ENCODE measurements at places on chromosomes 2 and 18. TPM values are rescaled to one million over a fixed set of nuclear protein-coding genes. Genes with fewer than 3 reads are reported as not detected.

DNA sequence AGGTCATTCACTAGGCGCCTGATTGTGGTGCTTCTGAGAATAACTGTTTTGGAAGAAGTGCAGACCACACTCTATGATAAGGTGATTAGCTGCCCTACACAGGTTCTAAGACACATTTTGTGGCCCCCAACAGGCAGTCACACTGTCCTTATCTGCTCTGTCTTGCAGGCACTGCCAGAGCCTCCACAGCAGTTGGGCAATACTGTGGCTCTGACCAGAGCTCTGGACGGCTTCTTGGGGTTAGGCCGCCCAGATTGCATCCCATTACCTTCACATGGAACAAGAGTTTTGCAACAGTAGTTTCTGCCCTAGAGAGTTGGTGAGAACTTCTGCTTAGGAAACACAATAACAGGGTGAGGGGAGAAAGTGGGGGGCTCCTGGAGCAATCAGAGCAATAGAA is 22.7 kb downstream of the RUFY4 start:
- H3K27me3 ChIP-seq, result no peaks in the 10 kb centered on the region
- H3K36me3 ChIP-seq, result no peaks in the 10 kb centered on the region
- peak; percentile 65 for DNase-seq
- no peak overlapping the region for H3K27ac ChIP-seq

- H3K36me3 ChIP-seq, result no peaks in the 10 kb centered on the region
- no peaks in the 10 kb centered on the region for H3K4me1 ChIP-seq
- no peak overlapping the region for H3K27ac ChIP-seq
- H3K4me3 ChIP-seq, result no peak overlapping the region
- no peak for DNase-seq
Measured at GRCh38 chr2:40062381-40062780, 283.3 kb upstream of the THUMPD2 start.

- peak; percentile 65 for DNase-seq
- peak overlapping the region; percentile 89 for H3K27ac ChIP-seq
- peak overlapping the region; percentile 80 for H3K4me3 ChIP-seq
Measured at GRCh38 chr18:48539406-48540250, 797 bp downstream of the CTIF start.

GRCh38 chr2:216312441-216312840 is 59.8 kb downstream of the MARCHF4 start:
- H3K4me3 ChIP-seq, result no peak overlapping the region
- H3K4me1 ChIP-seq, result no peaks in the 10 kb centered on the region
- DNase-seq, result no peak
- H3K27me3 ChIP-seq, result peaks cover 4% of the 10 kb centered on the region

DNA sequence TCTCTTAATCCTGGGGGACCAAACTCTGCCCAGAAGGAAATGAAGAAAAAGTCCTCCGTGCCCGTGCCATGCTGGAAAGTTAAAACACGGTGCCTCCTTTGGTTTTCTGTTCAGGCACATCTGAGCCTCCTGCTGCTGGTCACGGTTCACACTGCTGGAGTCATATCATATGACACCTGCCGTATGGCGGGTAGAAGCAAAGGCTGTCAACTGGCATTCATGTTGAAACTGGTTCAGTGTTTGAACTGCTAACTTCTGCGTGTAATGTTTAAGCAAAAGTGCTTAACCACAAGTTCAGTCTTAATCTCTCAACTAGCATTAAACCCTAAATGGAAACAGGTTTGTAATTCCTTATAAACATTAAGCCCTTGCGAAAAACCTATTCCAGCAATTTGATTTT is 3.1 kb downstream of the STK39 start:
- H3K27ac ChIP-seq, result no peak overlapping the region
- H3K4me3 ChIP-seq, result no peak overlapping the region
- H3K27me3 ChIP-seq, result no peaks in the 10 kb centered on the region
- DNase-seq, result no peak

DNA sequence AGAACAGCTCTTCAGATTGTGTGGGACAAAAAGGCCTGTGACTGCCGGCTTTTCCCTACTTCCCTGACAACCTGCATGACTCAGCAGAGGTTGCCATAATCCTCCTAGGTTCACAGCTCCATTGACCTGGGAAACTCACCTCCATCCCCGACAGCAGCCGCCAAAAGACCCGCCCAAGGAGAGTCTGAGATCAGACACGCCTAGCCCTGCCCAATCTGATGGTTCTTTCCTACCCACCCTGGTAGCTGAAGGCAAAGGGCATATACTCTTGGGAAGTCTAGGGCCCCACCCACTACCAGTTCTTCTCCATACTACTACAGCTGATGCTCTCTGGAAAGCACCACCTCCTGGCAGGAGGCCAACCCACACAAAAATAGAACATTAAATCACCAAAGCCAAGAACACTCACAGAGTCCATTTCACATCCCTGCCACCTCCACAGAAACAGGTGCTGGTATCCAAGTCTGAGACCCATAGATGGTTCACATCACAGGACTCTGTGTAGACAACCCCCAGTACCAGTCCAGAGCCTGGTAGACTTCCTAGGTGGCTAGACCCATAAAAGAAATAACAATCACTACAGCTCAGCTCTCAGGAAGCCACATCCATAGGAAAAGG is 140.6 kb downstream of the NETO1 start:
- H3K4me3 ChIP-seq, result no peak overlapping the region
- no peaks in the 10 kb centered on the region for H3K4me1 ChIP-seq
- no peak for DNase-seq
- no peaks in the 10 kb centered on the region for H3K36me3 ChIP-seq
- H3K27ac ChIP-seq, result no peak overlapping the region

POTEI gene
- 0.24 TPM for total RNA-seq

ATP8B1 gene
- 27.2 TPM for total RNA-seq

FEV gene
- not detected for total RNA-seq

ERFE gene
- total RNA-seq, result not detected

GTF2A1L gene
- not detected for total RNA-seq

C2orf78 gene
- total RNA-seq, result not detected

Data from lower lobe of right lung (tissue), 2 donors.